ENCODE measurements at places on chromosomes 7 and 10.

DNA sequence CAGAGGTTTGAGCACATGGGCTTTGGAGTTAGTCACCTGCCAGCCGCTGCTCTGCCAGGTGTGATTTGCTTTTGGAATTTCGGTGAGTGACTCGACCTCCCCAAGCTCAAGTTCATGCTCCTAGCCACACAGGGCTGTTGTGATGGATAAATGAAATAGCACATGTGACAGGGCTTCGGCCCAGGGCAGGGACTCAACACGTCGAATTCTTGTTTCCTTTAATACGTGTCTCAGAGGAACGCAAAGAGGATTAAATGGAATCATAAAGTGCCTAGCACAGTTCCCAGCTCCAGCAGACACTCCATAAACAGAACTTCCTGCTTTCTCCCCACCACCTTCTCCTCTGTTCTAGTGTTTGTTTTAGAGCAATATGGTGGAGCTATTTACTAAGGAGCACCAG is 88.3 kb upstream of the CHST15 start:
- DNase-seq = no peak

DNA sequence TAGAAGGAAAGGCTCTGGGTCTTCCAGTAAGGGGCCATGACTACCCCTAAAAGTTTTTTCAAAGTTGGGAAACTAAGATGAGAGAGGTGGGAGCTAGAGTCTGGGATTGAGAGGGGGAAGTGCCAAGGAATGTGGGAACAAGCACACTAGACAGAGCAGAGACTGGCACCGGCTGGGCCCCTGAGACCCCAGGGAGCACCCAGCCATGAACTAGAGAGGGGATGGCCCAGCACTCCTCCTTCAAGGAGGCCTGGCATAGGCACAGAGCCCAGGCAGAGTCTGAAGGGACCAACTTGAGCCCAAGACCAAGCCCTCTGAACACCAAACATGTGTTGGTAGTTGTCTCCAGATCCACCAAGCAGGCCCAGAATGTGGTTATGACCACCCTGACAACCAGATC is 119.0 kb downstream of the GRID1 start:
- DNase-seq = no peak

DNA sequence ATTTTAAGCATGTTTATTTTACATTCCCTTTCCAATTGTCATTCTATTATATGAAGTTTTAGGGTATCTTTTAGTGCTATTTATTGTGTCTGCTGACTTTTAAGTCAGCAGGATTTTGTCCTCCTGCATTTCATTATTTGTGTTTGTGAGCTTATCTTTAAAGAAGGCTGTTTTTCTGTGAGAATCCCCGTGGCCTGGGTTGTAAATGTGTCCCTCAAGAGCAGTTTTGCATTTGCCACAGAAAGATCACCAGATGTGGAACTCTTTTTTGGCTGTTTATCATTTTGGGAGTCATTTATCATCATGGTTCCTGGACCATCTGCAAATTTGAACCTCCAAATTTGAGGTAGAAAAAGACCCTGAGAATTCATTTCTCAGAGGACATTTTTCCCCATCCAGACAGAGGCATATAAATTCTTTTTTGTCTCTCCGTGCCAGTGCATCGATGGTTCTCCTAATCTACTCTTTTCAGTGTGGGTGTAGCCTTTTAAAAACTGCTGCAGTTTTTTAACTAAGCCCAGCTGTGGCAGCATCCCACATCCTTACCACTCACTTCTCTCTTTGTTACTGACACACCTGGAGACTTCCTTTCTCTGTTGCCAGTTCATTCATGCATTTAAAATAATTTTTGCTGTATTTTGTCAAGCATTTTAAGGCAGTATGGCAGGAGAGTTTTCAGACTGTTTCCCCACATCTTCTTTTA is 20.1 kb upstream of the MTURN start:
- no peak for DNase-seq

GRCh38 chr7:129612112-129613015 is 844 bp downstream of the NRF1 start:
- DNase-seq = peak; percentile 80

- peak; percentile 37 for DNase-seq
Measured at GRCh38 chr7:151864081-151864480, 12.8 kb downstream of the PRKAG2 start.

DNA sequence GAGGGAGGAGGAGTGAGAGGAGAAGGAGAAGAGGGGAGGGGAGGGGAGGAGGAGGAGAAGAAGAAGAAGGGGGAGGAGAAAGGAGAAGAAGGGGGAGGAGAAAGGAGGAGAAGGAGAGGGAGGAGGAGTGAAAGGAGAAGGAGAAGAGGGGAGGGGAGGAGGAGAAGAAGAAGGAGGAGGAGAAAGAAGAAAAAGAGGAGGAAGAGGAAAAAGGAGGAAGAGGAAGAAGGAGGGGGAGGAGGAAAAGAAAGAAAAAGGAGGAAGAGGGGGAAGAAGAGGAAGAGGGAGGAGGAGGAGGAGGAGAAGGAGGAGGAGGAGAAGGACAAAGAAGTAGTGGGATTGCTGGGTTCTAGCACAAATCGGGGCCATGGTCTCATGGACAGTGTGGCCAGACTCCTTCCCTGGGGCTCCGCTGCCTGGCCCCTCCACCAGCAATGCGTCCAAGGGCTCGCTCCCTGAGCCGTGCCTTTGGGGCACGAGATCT is 4.2 kb upstream of the MAFK start:
- no peak for DNase-seq

GRCh38 chr7:40536421-40536820 is 401.6 kb downstream of the SUGCT start:
- DNase-seq = no peak

- no peak for DNase-seq
Measured at GRCh38 chr7:133650069-133650468, 397.2 kb downstream of the EXOC4 start.
